ENCODE measurements at places on chromosomes 6 and 20.
A peak's percentile ranks its signal among the peaks of the same experiment; 100 is the strongest.

- DNase-seq: no peak
These were observed 5.2 kb upstream of the MRAP2 start for GRCh38 chr6:84028350-84028749.

- no peak for DNase-seq
These were observed 91.0 kb downstream of the TMEM170B start for GRCh38 chr6:11628562-11628961.

GRCh38 chr20:20404633-20405032 is 36.7 kb downstream of the INSM1 start:
- no peak for DNase-seq

DNA sequence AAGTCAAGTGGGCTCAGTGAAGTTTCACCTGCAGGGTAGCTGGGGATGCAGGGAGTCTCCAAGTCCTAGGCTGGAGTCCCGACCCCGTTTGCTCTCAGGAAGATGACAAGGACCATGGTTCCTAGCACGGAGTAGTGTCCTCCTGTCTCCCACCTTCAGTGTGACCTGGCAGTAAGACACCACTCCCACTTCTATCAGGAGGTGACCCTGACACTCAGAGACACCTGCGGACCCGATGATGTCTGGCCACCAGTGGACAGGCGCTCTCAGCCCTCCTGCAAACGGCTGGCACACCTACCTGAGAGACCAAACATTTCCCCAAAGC is 1.1 kb downstream of the SOD2 start:
- no peak for DNase-seq

DNA sequence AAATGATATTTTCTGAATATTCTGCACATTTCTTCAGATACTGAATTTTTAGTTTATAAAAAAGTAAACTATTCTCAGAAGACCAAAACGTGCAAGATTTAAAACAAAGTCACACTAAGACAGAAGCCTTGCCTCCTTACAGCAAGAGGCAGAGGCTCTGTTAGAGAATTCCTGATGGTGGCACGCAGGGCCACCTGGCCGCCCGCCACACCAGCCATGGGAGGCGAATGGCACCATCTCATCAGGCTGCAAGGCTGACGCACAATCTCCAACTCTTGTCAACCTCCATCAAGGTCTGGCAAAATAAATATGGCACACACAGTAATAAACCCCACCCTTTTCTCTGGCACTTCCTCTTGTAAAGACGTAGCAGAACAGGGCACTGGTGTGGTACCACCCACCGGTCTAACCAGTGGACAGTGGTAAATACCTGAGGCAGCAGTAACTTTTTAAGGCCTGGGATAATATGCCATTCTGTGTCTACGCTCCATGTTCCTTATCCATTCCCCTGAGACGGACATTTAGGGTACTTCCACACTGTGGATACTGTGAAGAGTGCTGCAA is 111.4 kb downstream of the WDR27 start:
- DNase-seq: no peak

GRCh38 chr6:21123507-21124436 is 469.8 kb upstream of the SOX4 start:
- no peak for DNase-seq

DNA sequence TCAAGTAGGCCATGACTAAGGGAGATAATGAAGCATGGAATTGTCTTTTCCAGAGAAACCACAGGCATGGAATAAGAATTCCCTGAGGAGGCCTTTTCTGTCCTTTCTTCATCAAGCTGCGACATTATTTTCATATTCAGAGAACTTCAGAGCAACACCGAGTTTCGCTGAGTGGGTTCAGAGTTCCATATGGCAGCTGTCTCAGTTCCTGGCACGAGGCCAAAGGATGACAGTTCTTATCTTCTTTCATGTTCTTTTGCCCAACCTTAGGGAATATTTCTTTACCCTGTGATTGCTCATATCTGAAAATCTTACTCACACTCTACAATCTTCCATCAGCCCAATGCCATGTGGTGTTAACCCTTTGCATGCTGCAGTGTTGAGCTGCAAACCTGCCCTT is 135.3 kb upstream of the BMP2 start:
- no peak for DNase-seq

DNA sequence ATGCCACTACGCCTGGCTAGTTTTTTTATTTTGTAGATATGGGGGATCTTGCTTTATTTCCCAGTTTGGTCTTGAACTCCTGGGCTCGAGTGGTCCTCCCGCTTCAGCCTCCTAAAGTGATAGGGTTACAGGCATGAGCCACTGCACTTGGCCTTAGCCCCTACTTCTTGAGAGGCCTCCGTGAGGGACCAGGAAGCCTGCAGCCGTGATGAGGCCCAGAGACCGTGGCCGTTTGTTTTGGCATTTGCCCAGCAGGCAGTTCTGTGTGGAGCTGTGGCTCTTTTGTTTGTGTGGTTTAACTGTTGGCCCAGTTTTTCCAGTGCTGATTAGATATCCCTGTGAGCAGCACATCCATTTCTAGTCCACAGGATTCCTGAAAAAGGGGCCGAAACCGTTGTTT is 39.8 kb downstream of the SRSF3 start:
- DNase-seq: no peak

GRCh38 chr6:36350681-36351571 is 14.2 kb upstream of the BNIP5 start:
- DNase-seq: no peak

GRCh38 chr6:20236909-20237600 is 24.8 kb upstream of the MBOAT1 start:
- DNase-seq: no peak

DNA sequence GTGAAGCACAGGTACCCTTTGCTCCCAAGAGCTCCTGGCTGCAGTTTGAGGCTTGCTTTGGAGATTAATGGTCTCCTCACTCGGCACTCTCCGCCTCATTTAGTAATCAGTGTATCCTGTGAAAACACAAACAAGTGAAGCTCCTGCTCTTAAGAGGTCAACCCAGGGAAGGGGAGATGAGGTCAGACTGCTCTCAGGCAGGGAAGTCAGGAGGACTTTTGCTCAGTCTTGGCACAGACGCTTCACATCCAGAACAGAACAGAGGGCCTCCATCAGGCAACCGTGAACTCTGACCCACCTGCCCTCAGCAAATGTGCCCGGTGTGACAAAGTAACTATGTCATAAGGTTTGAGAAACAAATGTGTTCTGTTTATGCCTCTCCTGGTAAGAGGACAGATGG is 428.8 kb upstream of the JARID2 start:
- DNase-seq: no peak

DNA sequence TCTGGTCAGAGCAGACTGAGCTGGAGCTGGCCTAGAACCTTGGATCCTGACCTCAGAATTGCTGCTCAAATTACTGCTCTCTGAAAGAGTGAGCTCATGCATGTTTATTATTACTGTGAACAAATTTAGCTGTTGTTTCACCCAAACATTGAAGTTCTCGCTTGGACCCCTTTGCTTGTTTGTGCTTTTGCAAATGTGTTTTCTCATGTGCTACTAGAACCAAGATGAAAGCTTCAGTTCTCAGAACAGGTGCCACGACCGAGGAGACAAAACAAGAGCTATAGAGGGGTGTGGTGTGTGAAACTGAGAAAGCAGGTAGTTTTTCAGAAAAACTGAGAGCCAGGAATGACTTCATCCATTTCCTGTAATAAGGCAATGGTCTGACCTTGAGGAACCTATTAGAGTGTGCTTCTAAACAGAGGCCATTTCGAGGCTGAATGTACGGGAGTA is 50.0 kb upstream of the ESR1 start:
- DNase-seq: no peak

GRCh38 chr20:17666481-17666880 is 15.6 kb downstream of the RRBP1 start:
- DNase-seq: no peak

- no peak for DNase-seq
These were observed 31.7 kb downstream of the PAK5 start for GRCh38 chr20:9807136-9807535.

DNA sequence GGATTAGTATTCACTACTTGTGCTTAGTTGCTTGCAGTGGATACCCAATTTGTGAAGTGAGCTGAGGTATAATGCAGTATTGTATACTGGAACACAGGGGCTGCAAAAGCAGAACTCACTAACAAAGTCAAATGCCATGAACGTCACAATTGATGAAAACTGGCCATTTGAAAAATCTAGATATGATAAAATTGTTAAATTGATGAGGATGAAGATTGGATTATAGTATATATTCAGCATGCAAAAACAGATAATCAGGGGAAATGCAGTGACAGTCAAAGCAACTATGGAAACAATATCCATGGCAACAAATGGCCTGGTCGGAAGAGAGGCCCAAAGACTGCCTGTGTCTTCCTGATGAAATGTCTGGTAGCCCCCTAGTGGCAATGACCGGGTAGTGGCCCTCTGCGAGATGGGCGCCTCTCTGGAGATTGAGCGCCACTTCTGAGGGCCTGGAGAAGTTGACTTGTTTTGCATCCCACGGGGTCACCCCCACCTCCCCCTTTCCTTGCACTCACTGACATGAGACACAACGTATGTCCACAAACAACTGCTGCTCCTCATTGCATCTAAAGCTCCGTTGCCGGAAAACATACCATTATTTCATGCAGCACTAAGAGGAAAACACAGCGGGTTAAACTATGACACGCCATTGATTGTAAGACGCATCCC is 43.6 kb downstream of the C6orf15 start:
- peak; percentile 54 for DNase-seq

DNA sequence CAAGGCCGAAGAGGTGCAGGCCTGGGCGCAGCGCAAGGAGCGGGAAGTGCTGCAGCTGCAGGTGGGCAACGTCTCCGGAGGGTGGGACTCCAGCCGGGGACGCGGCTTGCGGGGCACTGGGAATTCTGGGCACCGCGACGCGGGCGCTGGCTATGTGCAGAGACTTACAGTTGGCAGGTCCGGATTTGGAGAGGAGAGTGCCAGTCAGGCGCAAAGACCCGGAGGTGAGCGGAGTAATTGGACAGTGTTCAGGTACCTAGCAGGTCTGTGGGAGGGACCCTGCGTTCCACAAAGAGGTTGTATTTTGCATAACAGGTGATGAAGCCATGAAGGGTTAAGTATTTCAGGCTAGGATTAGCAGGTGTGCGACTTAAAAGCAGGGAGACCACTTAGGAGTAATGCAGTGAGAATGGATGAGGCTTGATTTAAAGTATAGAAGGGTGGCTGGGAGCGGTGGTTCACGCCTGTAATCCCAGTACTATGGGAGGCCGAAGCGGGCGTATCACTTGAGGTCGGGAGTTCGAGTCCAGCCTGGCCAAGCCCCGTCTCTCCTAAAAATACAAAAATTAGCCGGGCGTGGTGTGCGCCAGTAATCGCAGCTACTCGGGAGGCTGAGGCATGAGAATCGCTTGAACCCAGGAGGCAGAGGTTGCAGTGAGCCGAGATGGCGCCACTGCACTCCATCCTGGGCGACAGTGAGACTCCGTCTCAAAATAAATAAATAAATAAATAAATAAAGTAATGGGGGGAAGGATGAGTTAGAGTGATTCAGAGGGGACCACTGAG is 1.0 kb downstream of the MRPS26 start:
- no peak for DNase-seq

DNA sequence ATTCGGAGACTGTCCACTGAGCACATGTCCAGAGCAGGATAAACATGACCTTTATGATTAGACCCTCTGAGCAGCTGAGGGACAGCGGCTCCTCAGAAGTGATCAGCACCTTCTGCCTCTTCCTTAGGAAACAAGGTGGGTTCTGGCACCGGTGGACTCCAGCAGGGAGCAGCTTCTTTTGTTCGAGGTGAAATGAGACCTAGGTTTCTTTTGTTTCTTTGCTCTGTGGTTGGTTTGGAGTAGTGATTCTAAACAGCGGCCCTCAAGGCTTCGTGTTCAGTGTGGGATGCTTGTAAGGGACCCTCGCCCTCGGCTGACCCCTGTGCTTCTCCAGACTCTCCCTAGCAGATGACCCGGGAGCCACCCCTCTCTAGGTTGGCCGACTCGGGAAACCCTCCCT is 14.6 kb upstream of the FRMD1 start:
- DNase-seq: no peak

GRCh38 chr20:25125636-25126035 is 43.7 kb upstream of the VSX1 start:
- no peak for DNase-seq

DNA sequence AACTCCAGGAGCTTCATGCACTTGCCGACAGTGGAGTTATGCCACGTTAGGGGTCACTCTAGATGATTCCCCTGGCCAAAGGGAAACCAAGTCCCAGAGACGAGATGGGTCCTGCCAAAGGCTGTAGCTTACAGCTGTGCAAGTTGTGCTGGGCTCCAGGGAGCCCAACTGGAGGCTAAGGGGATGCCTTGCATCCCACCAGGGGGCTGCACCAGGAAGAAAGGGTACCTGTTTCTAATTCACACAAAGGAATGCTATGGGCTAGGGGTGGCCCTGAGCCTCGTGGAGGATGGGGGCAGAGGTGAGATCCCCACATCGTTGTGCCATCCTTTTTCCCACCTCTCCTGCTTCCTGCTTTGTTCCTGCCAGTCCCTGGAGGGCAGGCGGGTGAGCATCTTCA is 23.7 kb upstream of the SCRT2 start:
- no peak for DNase-seq

DNA sequence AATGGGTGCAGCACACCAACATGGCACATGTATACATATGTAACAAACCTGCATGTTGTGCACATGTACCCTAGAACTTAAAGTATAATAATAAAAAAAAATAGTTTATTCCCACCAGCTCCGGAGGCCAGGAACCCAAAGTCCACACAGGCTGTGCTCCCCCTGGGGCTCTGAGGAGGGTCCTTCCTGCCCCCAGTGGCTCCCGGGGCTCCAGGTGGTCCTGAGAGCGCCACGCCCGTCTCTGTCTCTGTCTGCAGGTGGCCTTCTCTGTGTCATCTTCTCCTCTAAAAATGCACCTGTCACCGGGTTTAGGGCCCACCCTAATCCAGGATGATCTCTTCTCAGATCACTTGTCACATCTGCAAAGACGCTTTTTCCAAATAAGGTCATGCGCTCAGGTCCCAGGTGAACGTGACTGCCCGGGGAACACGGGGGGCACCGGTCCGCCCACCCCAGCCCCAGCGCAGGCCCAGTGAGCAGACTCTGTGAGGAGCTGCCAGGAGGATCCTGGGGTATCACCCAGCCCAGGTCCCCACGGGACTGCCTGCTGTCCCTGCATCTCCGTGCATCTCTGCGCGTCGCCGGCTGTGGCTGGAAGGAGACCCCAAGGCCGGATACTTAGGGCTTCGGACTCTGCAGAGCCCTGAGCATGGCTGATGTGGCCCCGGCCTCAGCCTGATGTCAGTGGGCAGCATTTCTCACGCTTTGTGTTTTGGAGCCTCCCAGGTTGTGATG is 11.8 kb downstream of the SLCO4A1 start:
- DNase-seq: no peak
